ENCODE measurements at places on chromosomes 2 and 18.

- DNase-seq: no peak
These were observed 9.8 kb downstream of the NR4A2 start for GRCh38 chr2:156322686-156323231.

- peak; percentile 81 for DNase-seq
These were observed 99.4 kb upstream of the SCN7A start for GRCh38 chr2:166593403-166593802.

DNA sequence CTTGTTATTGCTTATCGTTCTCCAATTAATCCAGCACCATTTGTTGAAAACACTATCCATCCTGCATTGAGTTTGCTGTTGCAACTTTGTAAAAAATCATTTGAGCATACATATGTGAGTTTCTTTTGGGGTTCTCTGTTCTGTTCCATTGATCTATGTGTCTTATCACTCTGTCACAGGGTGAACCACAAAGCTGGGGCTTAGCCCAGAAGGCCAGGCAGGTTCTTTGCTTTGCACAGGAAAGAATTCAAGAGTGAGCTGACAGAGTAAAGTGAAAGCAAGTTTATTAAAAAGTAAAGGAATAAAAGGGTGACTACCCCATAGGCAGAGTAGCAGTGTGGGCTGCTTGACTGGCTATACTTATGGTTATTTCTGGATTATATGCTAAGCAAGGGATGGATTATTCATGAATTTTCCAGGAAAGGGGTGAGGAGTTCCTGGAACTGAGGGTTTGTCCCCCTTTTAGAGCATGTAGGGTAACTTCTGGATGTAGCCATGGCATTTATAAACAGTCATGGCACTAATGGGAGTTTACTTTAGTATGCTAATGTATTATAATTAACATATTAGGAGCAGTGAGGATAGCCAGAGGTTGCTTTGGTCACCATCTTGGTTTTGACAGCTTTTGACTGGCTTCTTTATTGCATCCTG is 46.8 kb downstream of the RNF138 start:
- DNase-seq: no peak

- DNase-seq: no peak
These were observed 995.1 kb upstream of the DDX18 start for GRCh38 chr2:116819355-116819754.

DNA sequence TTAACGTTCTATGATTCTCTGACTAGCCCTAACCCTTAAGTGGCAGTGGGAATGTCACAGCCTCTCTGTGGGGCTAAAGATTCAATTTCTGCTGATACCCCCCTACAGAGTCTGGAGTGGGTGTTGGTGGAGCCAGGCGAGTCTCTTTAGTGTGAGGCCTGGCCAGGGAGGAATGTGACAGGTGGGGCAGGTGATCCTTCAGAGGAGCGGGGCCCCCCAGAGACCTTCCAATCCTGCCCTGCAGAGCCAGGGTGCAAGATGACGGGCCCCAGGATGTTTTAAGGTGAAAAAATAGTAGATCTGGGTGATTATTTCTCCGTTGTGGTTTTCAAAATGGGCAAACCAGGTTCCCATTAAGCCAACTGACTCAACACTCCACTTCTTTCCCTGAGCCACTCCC is 28.2 kb upstream of the DNMT3A start:
- DNase-seq: no peak

DNA sequence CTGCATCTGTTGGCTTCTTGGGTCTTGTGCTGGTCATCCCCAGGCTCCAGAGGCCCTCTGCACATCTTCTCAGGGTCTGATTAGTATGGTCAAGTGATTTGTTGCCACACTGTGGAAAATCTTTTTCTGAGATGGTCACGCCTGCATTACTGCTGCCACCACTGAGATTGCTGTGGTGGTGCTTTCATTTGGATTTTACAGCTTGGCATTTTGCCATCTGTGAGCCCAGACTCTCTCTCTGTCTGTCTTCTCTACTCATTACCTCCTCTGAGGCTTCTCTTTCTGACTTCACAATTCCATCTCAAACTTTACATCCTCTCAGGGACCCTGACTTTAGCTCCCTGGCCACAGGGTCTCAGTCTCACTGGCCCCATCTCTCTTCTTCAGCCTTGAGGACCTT is 154.6 kb downstream of the LRRTM1 start:
- DNase-seq: no peak

GRCh38 chr2:147224070-147224469 is 620.8 kb upstream of the ACVR2A start:
- DNase-seq: peak; percentile 47

- DNase-seq: peak; percentile 37
These were observed 393.9 kb upstream of the SLC14A2 start for GRCh38 chr18:45221363-45221762.

- DNase-seq: no peak
These were observed 54.5 kb upstream of the PXDN start for GRCh38 chr2:1798785-1799144.

- no peak for DNase-seq
These were observed 59.4 kb upstream of the SOS1 start for GRCh38 chr2:39179974-39180960.

- DNase-seq: no peak
These were observed 32.9 kb downstream of the MTERF4 start for GRCh38 chr2:241068942-241069810.

- no peak for DNase-seq
These were observed at the start of gene FKBP1B for GRCh38 chr2:24049485-24050021. Gene FKBP1B, plus strand, starts transcription at chr2:24049741. Its CDS starts 109 bp downstream, at chr2:24049850.

- DNase-seq: no peak
These were observed 17.5 kb upstream of the DOK6 start for GRCh38 chr18:69383186-69383585.

- DNase-seq: no peak
These were observed 22.9 kb upstream of the RAB10 start for GRCh38 chr2:26010943-26011342.

DNA sequence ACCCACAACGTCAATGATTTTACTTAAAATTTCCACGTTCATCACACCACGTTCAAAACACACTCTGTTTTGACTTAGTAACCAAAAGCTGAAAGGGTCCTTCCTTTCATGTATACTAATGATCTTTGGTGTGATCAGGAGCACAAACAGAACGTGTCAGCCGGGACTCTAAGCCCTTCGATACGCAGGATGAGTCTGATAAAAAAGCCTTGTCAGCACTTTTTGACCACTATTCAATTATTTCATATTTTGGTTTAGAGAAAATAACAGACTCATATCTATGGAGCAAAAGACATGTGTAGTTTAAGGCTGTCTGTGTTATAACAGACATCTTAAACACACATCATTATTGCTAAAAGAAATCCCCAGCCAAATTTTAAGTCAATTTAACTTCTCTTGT is 345.3 kb downstream of the ZNF516 start:
- DNase-seq: no peak

DNA sequence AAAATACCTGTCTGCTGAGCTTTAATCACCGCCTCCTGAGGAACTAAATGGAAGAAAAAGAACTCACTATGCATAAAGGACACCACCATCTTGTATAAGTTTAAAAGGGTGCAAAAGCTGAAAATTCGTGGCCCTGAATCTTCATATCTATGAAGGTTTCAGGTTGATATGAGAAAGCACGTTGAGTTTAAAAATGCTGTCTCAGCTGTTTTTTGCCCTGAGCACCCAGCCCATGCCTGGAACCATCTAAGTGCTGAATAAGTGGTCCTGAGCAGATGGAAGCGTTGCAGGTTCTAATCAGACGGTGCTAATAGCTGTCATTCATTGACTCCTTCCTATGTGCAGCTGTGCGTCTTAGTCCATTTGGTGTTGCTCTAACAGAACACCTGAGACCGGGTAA is 467.4 kb downstream of the EIPR1 start:
- DNase-seq: no peak

DNA sequence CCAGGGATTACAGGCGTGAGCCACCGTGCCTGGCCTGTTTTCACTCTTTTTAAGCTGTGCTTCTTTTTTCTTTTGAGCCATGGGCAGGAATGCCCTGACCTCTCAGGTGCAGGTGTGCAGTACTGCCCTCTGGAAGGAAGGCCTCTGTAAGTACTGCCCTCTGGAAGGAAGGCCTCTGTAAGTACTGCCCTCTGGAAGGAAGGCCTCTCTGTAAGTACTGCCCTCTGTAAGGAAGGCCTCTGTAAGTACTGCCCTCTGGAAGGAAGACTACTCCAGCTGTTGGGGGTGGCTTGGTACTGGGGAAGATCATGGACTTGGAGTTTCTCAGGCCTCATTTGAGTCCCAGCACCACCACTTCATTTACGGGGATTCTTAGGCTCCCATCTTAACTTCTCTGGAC is 248.5 kb upstream of the ID2 start:
- DNase-seq: no peak

DNA sequence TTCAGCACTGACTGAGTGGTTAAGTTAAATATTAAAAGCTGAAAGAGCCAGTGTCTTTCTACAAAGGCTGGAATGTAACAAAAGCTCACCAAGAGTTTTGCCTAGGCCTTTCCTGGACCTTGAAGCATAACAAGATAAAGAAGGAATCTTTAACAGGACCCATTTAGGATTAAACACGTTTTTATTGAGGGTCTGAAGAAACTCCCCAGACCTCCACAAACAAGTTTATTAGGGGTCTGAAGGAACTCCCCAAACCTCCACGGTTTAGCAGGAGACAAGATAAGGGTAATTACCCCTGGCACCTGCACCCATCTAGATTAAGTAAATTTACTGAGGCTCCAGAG is 104.0 kb downstream of the ACAA2 start:
- DNase-seq: no peak

- no peak for DNase-seq
These were observed 7.4 kb downstream of the MCEE start for GRCh38 chr2:71122387-71123298.

DNA sequence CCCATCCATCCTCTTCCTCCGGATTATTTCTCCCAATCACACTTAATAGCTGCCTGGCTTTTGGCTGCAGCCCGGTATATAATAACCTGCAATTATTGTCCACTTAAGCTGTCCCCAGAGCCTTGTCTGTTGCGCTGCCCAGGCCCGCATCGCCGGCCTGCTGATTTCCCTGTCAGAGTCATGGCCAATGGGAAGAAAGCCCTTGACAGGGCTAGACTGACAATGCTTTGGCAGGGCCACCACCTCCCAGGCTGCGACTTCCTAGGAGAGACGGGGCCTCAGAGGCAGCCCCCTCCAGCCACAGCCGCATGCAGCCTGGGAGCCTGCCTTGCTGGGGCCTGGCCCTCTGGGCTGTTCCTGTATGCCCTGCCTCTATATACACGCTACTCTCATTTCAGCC is 10.0 kb upstream of the CELF4 start:
- DNase-seq: no peak

GRCh38 chr2:100981011-100981410 is 21.1 kb upstream of the RPL31 start:
- DNase-seq: no peak

DNA sequence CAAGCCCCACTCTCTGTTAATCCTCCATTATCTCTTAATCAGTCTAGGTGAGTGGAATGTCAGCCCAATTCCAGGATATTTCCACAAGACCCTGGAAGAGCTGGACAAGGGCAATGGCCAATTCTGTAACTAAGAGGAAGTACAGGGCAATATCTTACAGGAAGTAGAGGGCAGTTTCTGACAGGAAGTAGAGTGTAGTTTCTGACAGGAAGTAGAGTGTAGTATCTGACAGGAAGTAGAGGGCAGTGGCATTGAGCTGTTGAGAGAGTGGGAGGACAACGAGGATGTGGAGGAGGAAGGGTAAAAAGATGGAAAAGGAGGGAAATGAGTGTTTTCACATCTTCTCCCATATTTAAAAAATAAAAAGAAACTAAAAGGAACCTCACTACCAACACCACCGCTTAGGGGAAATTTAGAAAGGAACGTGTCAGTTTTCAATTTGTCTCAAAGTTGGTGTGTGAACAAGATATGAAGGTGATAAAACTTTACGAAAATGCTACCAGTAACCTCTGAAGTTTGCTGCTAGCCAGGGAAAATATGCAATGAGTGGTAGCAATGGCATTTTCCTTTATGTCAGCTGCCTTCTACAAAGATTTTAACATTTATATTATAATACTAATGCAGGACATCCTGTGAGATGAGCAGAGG is 430.9 kb upstream of the HNRNPA3 start:
- no peak for DNase-seq

DNA sequence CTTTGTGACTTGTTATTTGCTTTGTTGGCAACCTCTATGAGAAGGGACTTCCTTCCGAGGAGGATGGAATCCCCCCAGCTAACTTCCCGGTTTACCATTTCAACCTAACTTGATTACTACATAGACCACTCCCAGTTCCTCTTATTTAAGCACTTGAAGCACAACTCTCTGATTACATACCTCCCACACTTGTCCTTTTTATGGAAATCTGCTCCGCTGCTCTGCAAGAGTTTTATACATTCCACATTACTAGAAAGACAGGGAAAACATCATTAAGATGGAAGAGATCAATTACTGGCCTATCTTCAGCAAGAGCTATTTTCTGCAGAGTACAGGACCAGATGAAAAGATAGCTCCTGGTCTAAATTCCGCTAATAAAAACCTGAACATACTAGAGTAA is 160.0 kb upstream of the PGAP1 start:
- DNase-seq: no peak

DNA sequence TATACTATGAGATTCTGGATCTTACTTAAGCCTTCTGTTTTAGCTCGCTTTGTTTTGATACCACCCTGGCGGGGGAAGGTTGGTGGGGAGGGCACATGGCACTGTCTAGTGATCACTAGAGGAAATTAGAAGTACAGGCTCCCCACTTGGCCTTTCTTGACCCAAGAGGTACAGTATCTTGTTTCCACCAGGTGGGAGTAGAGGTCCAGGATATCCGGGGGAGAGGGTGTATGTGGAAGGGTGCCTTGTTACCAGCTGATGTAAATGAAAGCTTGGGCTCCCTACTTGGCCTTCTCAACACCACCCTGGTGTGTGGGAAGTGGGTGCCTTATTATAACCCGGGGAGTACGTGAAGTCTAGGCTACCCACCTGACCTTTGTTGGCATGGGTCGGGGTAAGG is 7.5 kb downstream of the GALNT1 start:
- DNase-seq: no peak

GRCh38 chr2:84306361-84306760 is 152.7 kb downstream of the SUCLG1 start:
- DNase-seq: no peak

- DNase-seq: peak; percentile 33
These were observed 46.6 kb upstream of the SERTAD2 start for GRCh38 chr2:64700133-64700809.

DNA sequence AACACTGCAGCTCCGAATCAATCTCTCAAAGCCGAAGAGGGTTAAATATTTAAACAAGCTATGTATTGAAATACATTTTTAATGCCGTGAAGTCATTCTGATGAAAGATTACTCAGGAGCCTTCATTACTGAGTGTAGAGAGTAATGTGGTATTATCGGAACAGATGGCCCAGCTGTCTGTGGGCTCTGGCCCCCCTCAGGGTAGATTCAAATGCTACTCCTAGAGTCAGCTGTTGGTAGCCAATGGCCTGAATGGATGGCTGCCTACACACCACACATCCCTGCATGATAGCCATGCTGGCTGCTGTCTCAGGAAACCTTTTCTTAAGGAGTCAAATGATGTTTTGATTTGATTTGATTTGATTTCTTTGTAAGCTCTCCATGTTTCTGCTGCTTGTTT is 732.3 kb upstream of the CELF4 start:
- DNase-seq: no peak

DNA sequence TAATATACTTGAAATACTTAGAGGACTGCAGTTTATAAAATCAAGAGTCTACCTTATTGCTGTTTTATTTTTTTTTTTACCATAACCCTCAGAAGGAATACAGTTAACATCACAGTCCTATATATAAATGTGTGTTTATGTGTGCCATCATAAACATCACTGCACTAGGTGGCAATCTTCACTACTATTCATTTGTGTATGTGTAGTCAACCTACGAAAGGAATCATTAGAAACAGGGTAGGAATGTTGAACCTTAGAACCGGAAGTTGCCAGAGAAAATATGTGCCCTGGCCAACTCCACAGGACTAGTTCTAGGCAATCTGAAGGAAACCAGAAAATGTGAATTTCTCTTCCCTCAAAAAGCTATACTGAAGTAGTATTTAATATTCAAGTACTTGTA is 3.4 kb downstream of the GEN1 start:
- no peak for DNase-seq
